ENCODE measurements at places on chromosomes 11 and 22.
A peak's percentile ranks its signal among the peaks of the same experiment; 100 is the strongest.

DNA sequence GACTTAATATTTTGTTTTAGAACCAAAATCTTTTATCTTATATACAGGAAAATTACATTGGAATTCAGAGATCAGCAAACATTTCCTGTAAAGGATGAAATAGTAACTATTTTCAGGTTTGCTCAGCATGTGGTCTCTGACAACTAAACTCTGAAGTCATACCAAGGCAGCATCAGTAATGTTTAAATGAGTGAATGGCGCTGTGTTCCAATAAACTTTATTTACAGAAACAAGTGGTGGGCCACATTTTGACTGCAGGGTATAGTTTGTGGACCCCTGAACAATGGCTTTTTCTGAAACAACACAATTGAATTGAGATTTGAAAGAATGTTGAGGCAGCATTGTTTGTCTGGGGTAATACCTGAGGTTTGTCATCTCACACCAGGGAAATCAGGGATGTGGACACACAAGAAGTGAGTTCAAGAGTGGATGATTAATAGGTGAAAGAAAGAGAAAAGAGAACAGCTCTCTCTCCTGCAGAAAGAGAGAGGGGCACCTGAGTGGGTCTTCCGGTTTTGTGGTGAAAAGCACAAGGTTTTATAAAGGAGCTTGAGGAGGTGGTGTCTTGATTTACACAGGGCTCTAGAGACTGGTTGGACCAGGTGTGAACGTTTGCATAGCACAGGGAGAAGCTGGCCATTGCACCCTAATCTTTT, 113.5 kb upstream of the VPREB1 start:
- DNase-seq, result no peak

GRCh38 chr22:19815093-19815822, 39.4 kb downstream of the GNB1L start:
- no peak for DNase-seq

DNA sequence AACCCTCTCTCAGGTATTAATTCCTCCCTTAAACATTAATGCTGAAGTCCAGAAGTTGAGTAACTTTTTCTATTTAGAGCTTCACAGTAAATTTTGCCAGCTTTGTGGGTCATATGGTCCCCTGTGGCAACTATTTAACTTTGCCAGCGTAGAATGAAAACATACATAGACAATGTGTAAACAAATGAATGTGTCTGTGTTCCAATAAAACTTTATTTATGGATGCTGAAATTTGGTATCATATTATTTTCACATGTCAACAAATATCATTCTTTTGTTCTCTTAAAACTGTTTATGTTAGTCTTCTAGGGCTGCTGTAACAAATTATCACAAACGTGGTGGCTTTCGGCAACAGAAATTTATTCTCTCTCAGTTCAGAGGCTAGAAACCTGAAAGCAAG, 85.1 kb downstream of the TMEM135 start:
- no peak for DNase-seq

DNA sequence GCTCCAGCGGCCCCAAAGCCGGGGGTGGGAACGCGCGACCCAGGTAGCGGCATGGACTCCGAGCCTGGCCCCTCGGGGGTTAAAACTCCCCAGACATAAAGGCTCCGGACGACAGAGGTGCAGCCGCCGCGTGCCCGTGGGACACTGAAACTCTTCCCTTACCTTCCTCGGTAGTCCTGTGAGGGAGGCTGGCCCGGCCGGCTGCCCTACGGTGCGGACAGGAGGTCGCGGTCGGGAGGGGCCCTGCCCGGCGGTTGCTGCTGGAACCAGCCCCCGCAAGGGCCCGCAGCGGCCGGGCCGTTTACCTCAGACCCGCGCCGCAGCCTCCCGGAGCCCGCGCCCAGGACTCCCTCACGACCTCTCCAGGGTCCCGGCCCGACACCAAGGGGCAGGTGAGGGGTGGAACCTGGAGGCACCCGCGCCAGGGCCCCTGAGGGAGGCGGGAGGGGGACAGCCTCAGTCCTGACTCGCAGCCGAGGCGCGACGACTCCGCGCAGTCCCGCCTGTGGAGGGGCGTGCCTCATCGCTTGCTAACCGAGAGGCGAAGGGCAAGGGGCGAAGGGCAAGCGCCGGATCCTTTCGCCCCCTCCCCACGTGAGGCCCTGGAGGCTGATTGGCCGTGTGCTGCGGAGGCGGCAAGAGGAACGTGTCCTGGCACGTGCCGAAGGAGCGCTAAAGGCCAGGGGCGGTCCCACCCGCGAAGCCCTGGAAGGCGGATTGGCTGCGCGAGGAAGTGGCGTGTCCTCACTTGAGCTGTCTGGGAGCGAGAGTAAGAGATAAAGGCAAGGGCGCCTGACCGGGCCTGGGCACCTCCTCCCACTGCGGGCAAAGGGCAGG, at the start of gene UPB1:
Gene UPB1, plus strand, starts transcription at position 805 of the 837 bp plus-strand sequence. CDS start 72 bp downstream, outside the sequence.
- DNase-seq, result no peak

DNA sequence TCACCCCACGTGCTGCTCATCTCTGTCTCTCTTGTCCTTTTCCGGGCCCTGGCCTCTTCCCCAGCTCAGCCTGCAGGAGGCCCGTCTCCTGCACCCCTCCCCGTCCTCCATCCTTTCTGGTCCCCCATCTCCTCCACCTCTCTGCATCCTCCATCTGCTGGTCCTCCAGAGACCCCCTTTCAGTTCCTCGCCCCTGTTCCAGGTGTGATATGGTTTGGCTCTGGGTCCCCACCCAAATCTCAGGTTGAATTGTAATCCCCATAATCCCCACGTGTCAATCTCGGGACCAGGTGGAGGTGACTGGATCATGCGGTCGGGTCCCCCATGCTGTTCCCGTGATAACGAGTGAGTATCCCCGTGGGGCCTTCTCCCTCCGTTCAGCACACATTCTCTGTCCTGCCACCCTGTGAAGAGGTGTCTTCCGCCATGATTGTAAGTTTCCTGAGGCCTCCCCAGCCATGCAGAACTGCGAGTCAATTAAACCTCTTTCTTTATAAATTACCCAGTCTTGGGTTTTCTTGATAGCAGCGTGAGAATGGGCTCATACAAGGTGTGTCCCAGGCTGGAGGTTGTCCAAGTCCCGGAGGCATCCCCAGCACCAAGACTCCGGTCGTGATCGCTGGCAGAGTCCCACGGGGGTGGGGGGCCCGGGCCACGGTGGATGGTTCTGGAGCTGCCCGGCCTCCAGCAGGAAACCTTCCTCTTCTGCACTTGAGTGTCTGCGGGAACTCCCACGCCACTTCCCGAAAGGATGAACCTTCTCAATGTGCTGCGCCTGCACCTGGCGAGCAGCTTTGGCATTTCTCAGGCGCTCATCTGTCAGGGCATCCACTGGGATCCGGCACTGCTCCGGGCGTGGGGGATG, 29.0 kb upstream of the TOLLIP start:
- no peak for DNase-seq

GRCh38 chr11:128365044-128365443, 222.3 kb downstream of the ETS1 start:
- no peak for DNase-seq

DNA sequence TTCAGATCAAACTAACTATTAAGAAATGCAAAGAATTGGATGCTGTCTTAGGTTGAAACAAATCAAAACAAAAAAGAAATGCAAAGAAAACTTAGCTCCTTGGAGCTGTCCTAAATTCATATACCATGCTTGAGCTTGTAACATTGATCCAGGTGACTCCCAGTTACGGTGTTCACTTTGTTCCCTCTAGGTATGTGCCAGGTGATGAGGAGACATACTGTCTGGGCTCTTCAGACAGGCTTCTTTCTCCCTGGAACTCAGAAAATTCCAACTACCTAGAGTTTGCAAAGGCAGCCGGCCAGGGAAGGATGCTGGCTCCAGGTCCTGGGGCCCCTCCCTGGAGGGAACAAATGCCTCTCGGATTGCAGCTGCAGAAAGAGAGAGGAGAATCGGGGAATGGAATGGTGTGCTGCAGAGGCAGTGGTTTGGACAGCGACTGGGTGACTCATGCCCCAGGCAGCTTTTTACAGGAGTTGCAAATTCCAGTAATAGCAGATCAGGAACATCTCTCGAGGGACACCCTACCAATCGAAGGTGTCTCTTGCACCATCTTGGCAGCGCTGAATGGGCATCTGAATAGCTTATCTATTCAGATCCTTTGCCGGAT, 12.3 kb upstream of the ASPHD2 start:
- DNase-seq, result no peak

GRCh38 chr11:83663446-83663845, 377.3 kb upstream of the CCDC90B start:
- DNase-seq, result no peak

DNA sequence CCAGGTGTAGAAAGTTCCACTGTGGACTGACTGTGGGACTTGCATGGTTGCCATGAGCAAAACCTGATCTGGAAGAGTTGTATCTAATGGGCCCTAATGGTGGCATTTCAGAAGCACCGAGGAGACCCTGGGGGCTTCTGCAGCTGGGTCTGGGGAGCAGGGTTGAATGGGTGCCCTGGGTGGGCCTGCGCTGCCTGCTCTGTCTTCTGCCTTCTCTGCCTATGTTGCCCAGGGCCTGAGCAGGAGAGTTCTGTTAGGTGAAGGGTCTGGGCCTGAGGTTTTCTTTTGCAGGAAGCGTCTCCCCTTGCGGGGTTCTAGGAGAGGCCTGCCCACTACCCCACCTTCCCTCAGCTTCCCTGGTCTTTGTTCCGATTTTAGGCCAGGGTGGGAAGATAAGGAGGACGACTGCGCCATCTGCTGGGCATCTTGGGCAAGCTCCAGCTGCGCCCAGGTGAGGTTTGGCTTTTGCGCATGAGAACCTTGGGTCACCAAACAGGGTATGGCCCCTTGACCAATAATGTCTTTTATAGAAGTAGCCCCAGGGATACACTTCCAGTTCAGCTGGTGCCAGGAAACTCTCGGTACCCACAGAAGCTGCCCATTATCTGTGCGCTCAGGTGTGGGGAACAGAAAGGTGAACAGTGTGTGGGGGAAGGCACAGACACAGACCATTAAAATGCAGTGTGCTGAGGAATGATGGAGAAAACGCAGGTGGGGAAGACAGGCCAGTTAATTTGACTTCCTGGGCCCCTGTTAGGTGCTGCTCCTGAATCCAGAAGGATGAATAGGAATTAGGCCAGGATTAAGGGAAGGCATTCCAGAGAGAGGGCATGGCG, 23.2 kb downstream of the COMMD9 start:
- DNase-seq, result peak; percentile 64

DNA sequence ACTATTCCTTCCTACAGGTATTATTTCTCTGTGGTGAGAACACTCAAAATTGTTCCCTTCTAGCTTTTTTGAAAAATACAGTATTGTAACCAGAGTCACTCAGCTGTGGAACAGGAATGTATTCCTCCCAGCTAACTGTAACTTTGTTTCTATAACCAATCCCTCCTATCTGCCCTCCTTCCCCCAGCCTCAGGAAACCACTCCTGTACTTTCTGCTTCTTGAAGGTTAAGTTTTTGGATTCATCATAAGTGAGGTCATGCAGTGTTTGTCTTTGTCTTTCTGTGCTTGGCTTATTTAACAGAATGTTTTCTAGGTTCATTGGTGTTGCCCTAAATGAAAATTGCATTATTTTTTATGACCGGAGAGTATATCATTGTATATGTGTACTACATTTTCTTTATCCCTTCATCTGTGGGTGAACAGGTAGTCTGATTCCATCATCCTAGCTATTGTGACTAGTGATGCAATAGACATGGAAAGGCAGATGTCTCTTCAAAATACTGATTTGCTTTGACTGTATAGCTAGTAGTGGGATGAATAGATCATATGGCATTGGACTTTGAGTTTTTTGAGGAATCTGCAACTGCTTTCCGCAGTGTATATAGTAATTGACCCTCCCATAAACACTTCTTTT, 112.9 kb upstream of the GRK3 start:
- DNase-seq, result no peak

- peak; percentile 75 for DNase-seq
Measured at GRCh38 chr11:116885951-116886655, 48.7 kb upstream of the APOA1 start.

GRCh38 chr11:95715777-95716241, 73.8 kb downstream of the FAM76B start:
- no peak for DNase-seq

DNA sequence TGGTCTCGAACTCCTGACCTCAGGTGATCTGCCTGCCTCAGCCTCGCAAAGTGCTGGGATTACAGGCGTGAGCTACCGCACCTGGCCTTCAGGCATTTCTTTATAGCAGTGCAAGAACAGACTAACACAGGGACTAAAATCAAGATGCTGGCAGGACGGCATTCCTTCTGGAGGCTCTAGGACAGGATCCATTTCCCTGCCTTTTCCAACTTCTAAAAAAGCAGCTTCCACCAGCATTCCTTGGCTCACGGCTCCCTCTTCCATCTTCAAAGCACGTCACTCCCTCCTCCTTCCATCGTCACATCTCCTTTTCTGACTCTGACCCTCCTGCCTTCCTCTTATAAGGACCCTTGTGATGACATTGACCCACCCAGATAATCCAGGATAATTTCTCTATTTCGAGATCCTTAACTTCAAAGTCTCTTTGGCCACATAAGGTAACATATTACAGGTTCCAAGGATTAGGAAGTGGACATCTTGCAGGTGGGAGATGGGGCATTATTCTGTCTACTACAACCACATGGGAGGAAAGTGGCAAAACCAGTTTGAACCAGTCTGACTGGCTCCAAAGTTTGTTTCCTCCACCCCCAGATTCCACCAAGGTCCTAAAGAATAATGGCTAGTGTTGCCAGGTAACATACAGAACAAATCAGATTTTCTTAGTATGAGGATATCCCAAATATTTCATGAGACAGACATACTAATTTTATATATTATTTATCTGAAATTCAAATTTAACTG, 172.5 kb downstream of the MN1 start:
- DNase-seq, result no peak

DNA sequence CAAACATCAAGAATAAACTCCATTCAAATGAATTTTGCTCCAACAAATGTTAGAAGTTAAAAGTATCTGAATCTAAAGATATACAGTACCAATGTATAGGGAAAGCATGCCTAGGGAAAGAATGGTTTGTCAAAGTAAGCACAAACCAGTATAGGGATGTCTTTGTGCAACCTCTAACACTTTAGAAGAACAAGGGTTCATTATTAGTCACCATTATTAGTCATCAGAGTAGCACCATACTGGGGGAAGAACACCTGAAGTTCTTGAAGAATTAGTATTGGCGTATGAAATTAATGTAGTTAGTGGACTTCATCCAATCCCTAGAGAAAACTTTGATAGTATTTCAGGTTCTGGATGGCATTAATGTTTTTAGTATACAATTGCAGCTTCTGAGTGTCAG, 943.7 kb downstream of the METTL15 start:
- no peak for DNase-seq

DNA sequence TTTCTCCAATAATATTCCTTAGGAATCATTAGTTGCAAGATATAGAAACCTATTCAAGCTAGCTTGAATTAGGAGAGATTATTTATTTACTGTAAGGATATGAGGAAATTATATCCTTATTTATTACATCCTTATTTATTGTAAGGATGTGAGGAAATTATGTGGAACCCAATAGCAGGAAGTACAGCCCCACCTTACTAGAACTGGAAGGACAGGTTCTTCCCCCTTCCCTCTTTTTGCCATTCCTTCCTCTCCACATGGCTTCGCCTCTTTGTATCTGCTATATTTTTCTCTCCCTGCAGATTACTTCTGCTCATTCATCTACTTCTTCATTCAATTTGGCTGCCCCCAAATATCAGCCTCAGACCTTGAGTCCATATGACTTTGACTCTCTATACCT, 49.5 kb upstream of the B3GNT6 start:
- no peak for DNase-seq

- DNase-seq, result peak; percentile 5
Measured at GRCh38 chr11:120715239-120715638, 203.7 kb downstream of the GRIK4 start.

- DNase-seq, result no peak
Measured at GRCh38 chr11:929405-929804, 3.7 kb downstream of the AP2A2 start.

All from cerebellar cortex (tissue), 1 donor.